GM04504 (cell line): ENCODE measurements at places on chromosomes 5 and 9.

DNA sequence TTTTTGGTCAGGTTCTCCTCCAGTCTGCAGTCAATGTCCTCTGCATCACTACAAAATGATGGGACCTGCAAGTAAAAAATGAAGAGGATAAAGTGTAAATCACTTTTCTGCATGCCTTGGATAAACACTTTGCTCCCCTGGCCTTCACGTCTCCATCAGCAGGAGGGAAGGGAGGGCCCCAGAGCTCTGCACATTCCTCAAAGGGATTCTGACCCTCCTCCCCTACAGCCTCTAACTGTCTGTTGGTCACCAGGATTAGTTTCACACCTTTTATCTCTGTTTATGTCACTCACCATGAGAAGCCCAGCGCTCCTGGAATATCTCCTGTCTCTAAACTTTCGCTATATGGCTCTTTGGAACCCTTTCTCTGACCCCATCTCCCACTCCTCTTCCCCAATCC, 103.3 kb downstream of the SVEP1 start:
- DNase-seq: no peak

DNA sequence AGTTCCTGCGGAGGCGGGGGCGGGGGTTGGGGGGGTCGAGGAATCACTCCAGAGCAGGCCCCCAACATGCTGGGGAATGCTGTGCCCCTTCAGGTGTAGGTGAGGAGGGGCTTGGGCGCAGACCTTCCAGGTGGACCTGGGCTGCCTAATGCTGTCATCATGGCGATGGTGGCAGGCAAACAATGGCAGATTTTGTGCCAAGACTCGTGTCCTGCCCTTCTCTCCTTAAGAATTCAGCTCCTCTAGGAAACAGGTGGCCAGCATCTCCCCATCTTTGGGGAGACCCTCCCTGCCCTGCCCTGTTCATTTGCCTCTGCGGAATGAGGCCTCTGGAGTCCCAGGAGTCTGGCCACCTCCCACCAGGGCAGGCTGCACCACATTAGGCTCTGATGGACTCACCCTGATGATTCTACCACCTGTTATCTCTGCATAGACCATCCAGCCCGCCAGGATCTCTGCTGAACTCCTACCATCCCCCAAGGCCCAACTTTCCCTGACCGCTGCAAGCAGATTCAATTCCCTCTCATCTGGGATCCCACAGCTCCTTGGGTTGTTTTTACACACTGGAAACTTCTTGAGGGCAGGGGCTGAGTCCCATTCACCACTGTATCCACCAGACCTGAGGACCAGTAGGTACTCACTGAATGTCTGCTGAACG, 10.9 kb upstream of the SLC25A51 start:
- DNase-seq: no peak

- DNase-seq: no peak
Observed at GRCh38 chr5:60332244-60333004, 367.5 kb downstream of the DEPDC1B start.

DNA sequence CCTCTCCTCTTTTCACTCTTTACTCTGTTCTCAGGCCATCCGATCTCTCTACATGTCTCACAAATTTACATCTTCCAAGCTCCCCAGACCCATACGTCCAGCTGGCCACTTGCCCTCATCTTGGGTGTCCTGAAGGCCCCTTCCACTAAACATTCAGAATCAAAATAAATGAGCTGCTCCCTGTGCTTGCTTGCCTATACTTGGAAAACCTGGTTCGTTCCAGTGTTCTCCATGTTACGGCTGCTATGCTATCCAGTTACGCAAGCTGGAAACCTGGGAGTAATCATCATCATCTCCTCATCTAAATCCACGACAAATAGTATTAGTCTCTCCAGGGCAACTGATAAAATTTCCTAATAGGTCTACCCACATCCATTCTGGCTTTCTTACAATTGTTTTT, 165.0 kb upstream of the FBXL17 start:
- no peak for DNase-seq

DNA sequence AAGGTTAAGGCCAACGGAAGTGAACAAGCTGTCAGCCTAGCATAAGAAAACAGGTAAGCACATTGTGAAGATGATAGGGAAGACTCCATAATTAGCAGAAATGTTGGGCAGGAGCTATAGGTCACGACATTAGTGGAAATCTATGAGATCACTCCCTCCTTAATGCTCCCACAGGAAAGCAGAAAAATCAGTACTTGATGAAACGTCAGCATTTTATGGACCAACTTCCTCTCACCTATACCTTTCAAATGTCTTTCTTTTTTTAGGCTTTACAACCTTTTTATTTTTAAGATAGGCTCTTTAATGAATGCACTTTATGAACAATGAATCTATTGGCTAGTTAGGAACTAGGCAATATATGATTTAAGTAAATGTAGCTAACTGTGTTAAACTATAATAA, 29.4 kb upstream of the HCN1 start:
- DNase-seq: no peak

DNA sequence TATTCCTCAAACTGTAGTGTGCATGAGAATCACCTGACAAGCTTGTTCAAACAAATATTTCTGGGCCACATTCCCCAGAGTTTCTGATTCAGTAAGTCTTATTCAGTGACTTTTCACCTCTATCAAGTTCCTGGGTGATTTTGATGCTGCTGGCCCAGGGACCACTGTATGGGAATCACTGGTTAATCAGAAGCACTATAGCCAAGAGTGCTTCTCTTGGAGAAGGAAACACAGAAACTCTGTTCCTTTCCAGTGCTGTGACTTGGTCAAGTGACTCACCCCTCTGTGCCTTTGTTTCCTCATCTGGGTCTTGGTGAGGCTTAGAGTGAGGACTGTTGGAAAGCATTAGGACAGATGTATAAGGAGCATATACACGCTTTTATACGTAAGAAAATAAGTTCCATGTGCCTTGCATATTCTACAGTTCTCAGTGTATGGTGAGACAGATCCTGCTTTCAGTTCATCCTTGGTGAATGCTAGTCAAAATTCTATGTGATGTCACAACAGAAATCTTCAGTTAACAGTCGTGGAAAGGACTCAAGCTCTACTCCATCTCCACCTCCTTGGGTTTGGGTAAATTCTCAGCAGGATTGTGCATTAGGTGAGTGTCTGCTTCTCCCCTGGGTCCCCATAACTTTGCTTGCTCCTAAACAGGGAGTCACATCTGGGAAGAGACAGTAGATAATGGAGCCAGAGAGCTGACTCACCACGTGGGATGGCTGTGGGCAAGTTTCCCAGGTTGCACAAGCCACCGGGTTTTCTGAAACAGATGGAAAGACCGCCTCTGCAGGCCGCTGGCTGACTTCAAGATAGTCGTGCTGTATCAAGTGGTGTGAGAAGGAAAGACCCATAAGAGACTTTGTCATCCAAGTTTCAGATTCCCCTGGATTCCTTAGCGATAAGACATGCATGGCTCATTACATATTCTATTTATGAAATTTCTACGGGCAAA, 117.0 kb downstream of the NXNL2 start:
- DNase-seq: peak; percentile 97

DNA sequence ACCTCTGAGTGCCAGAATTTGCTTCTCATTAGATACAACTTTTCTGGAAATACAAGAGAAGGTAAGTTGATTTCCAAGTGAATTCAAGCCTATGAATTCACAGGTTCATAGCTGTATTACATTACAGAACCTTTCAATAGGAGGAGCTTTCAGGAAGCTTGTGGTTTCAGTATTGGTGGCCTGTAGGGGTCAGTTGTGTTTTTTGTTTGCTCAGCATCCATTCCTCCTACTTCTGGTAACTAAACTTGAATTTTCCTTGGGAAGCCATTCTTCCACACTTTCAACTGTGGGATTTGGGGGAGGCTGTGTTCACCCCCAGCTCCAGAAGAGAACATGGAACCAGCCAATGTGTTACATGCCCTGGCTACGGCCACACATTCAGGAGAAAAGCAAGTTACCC, 5.6 kb upstream of the CYSTM1 start:
- no peak for DNase-seq

GRCh38 chr5:86460519-86460918, 157.2 kb upstream of the COX7C start:
- no peak for DNase-seq

GRCh38 chr5:78320401-78320800, 25.9 kb upstream of the AP3B1 start:
- no peak for DNase-seq

DNA sequence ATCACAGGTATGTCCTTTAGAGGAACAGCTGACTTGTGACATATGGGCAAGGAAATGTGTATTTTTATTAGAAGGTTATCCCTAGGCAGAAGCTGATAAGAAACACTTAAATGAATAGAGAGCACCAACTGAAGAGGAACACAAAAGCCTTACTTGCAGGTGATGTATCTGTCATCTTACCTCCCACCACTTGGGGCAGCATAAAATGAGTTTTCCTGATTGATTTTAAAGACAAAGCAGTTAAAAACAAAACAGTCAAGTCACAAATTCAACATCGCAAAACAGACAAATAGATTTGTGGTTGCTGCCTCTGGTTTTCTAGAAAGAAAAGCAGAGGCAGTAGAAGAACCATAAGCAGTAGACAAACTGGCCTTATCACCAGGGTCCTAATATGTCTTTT, 302.4 kb upstream of the ZNF462 start:
- no peak for DNase-seq

DNA sequence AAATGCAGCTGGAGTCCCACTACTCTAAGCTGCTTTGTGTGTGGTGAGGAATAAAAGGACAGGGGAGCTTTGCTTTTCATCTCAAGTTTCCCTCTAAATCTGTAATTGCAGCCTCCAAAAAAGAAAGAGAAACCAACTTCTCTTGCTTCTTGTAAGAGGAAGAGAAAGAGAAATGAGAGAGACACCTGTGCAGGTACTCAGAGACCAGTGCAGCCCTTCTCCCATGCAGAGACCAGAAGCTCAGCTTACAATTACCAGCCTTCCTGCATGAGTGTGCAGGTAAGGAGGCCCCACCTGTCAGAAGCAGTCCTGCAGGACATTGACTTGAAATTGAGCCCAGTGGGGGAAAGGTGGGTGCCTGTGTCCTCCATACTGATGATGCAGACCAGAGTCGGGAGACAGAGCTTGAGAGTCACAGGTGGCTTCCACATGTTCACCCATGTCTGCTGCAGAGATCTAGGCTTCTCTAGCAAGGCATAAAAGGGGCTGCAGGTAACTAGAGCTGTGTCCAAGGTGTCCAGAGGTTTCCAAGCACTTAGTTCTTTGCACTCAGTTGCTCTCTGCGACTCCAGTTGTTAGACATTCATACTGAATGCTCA, 15.3 kb upstream of the MED10 start:
- DNase-seq: no peak

- DNase-seq: no peak
Observed at GRCh38 chr9:27595733-27596132, 22.5 kb upstream of the C9orf72 start.

DNA sequence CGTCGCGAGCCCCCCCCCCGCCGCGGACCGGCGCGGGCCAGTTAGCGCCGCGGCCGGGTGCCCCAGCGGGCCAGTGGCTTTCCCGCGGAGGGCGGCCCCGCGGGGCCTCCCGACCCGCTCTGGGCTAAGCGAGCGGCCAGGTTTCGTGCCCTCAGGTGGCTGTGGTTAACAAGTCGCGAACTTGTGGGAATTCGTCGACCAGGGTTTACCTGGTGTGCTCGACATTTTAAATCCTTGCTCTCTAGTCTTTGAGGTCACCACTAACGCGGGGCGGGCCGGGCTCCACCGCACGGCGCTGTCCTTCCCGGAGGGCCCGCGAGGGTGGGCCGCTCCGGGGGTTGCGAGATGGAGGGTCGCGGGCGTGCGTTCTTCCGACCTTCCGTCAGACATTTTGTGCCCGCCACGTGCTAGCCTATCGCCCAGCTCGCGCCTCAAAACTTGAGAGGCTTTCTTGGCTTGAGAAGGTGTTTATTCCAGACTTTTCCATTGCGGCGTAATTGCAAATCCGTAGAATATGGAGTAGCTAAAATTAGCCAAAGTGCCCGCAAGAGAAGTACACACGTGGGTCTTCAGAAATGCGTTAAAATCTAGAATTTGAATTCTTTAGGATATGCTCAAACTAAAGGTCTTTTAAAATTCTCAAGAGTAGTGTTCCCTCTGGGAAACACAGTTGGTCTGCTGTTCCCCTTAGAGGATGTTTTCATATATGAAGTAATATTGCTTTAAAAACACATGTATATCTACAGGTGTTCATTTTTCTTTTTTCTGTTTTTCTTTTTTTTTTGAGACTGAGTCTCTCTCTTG, 2.1 kb downstream of the ANP32B start:
- DNase-seq: no peak
